ENCODE measurements at places on chromosomes 5 and 9.
A peak's percentile ranks its signal among the peaks of the same experiment; 100 is the strongest.

- no peak for DNase-seq
These were observed 85.1 kb upstream of the LRRTM2 start for GRCh38 chr5:138960145-138960692.

- DNase-seq = no peak
These were observed 26.4 kb upstream of the UGT3A1 start for GRCh38 chr5:36017622-36018021.

DNA sequence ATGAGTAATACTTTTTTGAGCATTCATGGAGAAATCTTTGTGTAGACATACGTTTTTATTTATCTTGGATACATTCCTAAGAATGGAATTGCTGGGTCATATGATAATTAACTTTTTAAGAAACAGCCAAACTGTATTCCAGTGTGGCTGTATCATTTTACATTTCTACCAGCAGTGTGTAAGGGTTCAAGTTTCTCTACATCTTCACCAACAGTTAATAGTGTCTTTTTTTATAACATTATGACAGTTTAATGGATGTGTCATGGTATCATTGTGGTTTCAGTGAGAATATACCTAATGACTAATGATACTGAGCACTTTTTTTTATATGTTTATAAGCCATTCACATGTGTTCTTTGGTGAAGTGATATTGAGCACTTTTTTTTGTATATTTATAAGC, 52.4 kb downstream of the NIPBL start:
- peak; percentile 12 for DNase-seq

DNA sequence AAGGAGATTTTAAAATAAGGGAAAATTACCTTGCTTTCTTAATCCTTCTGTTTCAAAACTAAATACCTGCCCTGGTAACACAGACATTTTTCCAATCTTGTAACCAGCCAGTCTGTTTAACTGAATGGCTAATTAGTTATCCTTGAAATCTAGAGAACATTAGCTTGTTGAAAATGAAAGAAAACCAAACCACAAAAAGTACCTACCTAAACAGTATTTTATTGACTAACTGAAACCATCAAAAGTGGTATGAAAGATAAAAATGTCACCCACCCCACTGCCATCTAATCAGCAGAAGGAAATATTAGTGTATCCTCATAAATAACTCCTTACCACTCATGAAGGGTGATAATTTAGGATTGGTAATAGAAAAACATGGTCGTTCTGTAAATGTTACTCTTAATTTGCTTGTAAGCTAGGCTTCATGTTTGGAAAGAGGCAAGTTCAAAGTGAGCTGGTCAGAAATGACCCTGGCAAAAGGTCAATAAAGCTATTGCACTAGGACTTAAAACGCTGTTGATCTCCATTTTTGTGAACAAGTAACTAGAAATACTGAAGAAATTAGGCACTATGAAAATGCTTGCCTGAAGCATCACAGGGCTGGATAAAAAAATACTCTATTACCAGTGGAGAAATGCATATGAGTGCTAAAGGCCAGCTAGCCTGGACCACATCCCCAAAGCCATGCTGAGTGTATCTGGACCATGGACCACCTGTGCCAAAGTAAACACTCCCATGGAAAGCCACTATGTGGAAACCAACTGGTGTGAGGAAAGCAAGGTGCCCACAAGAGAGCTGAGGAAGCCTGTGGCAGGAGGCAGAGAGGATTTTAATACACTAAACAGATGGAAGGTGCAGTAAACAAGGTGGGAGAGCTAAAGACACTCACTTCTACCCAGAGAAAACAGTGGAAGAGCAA, 8.4 kb downstream of the SEMA5A start:
- no peak for DNase-seq

DNA sequence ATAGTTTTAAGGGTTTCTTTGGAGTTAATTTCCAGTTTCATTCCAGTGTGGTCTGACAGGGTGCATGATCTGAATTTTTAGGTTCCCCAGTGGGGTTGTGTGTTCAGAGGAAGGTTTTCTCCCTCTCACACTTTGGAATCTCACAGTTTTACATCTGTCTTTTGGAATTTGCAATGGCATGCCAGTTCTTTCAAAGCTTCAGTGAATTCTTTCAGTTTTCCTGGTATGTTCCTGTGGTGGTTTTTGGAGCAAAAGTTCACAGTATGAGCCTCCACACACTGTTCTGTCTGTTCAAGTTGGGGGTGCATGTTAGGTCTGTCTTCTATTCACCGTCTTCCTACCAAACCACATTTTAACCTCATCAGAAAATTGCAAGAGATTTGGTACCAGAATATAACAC, 624.2 kb downstream of the KCTD16 start:
- no peak for DNase-seq

GRCh38 chr9:69391946-69392345, 66.9 kb downstream of the ENTREP1 start:
- no peak for DNase-seq

- DNase-seq = peak; percentile 91
These were observed 1.3 kb downstream of the GABBR2 start for GRCh38 chr9:98707166-98708102.

DNA sequence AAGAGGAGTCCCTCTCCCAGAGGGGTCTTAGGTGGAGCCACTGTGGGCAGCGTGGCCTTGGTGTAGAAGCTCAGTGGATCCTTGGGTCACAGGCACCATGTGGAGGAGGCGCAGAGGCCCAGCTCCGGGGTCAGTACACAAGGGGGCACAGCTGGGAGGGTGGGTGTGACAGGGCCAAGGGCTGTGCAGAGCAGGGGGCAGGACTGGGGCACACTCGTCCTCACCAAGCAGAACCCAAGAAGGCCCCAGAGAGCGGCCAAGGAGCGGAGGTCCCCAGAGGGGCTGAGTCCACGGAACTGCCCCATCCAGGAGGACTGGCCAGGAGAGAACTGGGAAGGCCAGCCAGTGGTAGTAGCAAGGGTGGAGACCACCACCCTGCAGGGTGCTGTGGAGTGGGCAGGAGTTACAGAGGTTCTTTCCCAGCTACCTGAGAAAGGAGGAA, 2.5 kb upstream of the LPCAT1 start:
- DNase-seq = no peak

DNA sequence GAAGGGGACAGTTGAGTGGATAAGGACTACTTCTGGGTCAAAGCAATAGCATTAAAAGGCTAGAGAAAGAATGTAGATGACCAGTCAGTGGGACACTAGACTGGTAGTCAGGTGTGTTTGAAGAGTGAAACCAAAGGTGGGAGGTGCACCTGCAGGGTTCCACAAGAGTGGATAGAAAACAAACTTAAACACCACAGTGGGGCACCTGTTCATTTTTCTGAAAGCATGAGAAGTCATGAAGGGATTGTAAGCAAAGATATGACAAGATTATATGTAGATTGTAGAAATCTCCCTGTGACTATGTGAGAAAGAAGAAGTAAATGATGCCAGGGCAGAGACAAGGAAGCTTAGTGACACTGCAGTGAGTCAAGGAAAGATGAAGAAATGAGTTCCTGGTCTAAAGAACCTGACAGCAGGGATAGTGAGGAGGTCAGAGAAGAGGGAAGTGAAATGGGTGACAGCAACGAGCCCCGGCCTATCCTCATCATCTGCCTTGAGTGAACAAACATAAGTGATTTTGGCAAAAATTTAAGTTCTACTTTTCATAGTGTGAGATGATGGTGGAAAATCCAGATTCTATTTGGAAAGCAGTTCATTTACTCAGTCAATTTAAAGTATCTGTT, 296.9 kb downstream of the TLE4 start:
- DNase-seq = no peak

- no peak for DNase-seq
These were observed 13.3 kb downstream of the SPARC start for GRCh38 chr5:151673421-151673820.

All from AG20443 (cell line).